ENCODE measurements at places on chromosomes 11 and 22. TPM values are rescaled to one million over a fixed set of nuclear protein-coding genes. Genes with fewer than 3 reads are reported as not detected.

DNA sequence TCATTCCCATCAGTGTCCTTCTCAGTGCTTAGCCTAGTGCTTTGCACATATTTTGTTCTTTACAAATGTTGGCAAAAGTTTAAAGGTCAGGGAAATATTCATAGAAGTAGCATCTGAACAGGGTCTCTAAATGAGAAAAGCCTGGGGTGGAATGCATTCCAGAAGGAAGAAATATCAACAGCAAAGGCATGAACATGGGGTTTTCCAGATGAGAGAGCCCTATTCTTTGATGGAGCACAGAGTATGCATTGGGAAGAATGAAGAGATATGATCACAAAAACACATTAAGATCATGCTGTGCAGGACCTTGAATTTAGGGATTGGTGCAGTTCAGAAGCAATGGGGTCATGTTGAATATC, 140.2 kb downstream of the SNX19 start:
- no peak for DNase-seq

DNA sequence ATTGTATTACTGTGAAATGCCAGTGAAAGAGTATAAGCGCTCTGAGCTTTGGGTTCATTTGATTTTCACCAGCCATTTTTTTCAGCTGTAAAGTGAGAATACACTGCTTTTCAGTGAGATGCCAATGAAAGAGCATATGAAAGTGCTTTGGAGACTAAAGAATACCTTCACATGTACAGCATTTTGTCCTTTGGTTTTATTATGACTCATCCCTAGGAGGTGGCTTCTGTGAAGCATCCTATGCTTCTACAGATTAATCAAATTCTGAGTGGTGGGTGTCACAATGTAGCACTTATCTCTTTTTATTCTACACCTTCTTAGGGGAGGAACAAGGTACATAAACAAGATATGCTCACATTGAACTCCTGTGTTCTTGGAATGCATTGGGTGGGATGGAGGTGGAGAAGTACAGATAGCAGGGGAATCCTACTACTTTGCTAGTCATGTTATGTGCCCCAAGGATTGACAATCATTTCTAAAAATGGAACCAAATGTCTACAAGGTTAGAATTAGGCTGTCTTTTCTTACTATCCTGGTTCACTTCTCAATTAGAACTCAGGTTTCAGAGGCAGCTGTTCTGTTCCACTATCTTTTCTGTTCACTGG, 18.7 kb downstream of the TRIM44 start:
- no peak for DNase-seq

LIPT2 gene
- 1.8 TPM for total RNA-seq

GRIA4 gene
- 0.43 TPM for total RNA-seq

DNA sequence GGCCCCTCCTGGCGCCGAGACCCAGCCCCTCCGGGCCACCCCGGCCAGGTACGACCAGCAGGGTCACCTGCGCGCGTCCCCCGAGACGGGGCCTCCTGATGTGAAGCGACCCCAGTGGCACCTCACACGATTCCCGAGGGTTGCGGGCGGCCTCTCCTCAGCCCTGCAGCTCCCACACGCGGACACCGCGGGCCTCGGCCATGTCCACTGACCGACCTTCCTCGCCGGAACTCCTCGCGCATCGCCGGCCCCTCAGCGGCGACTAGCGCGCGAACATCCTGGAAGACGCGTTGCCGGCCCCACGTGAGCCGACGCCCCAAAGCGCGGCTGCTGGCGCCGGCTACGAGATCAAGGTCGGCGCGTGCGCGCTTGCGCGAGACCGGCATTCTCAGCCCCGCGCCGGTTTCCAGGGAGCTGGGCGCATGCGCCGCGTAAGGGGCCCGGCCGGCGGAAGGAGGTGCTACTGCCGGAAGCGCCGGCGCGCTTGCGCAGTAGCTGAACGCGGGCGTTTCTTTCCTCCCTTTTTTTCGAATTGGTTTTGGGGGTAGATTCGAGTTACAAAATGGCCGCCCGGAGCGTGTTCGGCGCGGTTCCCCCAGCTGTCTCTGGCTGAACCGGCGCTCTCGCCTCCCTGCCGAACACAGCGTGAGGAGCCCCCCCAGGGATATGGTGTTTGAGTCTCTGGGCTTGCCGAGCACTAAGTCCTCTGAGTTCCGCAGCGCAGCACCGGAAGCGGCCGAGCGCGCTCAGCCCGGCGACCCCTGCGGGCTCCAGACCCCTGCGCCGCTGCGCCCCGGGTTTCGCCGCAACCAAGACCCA, at the start of gene NUP50:
NUP50 (plus strand) TSS at position 475 of the 819 bp plus-strand sequence. CDS start 4,253 bp downstream, outside the sequence.
- DNase-seq: peak; percentile 98

RAPSN gene
- total RNA-seq: 3.7 TPM

LDHAL6A gene
- total RNA-seq: not detected

DNA sequence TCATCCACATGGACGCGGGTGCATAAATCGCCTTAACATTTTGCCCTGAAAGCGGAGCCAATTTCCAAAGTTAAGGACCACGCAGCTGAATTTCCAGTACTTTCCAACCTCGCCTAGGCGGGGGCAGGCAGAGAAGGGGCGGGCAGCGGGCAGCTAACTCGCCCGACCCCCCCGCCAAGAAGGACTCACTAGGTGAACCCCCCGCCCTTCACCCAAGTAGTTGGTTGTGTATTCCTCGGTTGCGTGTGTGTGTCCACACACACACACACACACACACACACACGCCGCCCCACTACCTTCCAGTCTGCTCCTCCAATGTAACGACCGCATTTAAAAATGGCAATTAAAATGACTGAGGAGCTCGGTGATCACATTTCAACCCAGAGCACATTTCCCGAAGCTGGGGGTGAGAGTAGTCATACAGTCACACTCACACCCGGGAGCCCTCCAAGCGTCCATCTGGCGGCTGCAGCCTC, 1.4 kb downstream of the TENM4 start:
- no peak for DNase-seq

GRCh38 chr11:98136357-98136756, 884.4 kb upstream of the CNTN5 start:
- no peak for DNase-seq

KBTBD4 gene
- total RNA-seq: 14.3 TPM

GRCh38 chr11:117071344-117071787, 26.9 kb downstream of the SIK3 start:
- no peak for DNase-seq

DNA sequence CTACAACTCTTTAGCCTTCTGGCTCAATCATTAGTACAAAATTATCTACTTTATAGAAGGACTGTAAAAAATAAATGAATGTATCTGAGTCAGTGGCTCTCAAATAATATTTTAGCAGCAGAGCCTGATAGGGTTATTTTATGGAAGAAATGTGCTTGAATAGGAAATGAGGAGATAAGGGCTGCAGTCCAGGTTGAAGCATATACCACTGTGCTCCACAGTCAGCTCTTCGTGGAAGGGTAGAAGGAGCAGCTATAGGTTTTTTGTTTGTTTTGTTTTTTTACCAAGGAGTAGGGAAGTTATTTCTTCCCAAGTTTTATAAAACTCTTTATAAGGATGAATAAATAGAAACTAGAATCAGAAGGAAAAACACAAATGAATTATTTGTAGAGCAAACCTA, 242.0 kb downstream of the DLG2 start:
- DNase-seq: no peak

GRCh38 chr11:128522943-128523518, 64.3 kb downstream of the ETS1 start:
- DNase-seq: no peak

DNA sequence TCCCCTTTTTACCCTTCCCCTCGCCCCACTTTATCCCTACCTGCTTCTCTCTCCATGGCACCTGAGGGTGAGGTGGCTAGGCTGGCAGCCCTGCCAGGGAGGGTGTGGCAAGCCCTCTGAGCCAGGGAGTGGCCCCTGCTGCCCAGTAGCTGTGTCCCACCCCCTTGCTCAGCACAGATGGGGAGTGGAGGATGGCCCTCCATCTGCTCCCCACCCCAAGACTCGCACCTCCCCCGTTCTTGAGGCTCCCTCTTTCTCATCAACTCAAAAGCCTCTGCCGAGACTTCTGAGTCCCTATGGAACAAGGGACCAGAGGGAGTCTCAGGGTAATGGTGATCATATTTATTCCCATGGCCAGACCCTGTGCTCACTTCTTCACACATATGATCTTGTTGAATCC, 1.7 kb downstream of the TMEM151A start:
- no peak for DNase-seq

- no peak for DNase-seq
Measured at GRCh38 chr11:46234311-46234710, 43.2 kb upstream of the CREB3L1 start.

RAB38 gene
- 0.22 TPM for total RNA-seq

CABP4 gene
- 0.11 TPM for total RNA-seq

DNA sequence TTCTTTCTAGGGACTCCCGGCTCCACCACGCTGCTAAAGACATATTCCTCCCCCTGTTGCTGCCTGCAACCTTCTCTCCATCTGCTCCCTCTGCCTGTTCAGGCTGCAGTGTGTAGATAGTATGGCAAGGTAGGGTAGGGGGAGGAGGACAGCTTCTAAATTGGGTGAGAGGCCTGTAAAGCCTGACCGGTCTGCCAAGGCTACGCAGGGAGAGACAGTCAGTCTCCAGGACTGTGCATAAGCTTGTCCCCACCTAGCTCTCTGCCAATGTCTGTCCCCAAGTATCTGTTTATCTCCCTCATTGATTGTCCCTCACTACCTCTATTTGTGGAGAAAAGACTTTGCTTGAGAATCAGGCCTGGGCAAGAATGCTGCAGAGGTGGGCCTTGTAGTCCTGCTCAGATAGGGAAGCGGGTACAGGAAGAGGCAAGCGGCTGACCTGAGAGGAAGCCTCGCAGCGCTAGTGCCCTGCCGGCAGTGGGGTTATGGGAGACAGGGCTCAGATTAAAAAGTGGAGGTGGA, 871 bp upstream of the SEZ6L start:
- no peak for DNase-seq

GRCh38 chr11:2129699-2130366, 9.4 kb downstream of the IGF2 start:
- no peak for DNase-seq

GRCh38 chr11:103862802-103863174, 173.7 kb upstream of the DDI1 start:
- DNase-seq: no peak

HTR3A gene
- not detected for total RNA-seq

FXYD2 gene
- total RNA-seq: 1.6 TPM

DENND5A gene
- total RNA-seq: 132 TPM

APOA5 gene
- not detected for total RNA-seq

SEPTIN3 gene
- not detected for total RNA-seq

- DNase-seq: no peak
Measured at GRCh38 chr22:49308300-49308699, 519.4 kb downstream of the BRD1 start.

GRCh38 chr22:23152238-23153114, 7.2 kb downstream of the RAB36 start:
- no peak for DNase-seq

GRCh38 chr11:108697872-108698473, 33.1 kb downstream of the DDX10 start:
- DNase-seq: no peak

GRCh38 chr22:41561335-41561734, 525 bp downstream of the CSDC2 start:
- peak; percentile 80 for DNase-seq

NECTIN1 gene
- 10.4 TPM for total RNA-seq

DNA sequence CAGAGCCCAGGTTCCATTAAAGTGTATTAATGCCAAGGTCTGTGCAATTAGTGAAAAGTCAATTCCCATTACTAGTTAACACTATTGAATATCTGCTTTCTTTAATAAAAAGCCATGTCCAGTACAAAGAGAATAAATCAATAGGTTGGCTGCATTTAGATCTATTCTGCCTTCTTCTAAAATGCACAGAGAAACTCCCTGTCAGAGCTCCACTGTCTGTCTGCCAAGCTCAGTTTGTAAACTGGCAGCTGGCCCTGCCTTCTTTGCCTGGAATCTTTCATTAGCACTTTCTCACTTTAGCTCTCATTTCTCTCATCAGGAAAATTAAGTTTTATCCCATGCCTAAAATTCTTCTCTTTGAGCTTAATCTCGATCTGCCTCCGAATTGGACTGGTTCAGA, 35.6 kb downstream of the ARL14EP start:
- DNase-seq: no peak

IL17REL gene
- not detected for total RNA-seq

DNA sequence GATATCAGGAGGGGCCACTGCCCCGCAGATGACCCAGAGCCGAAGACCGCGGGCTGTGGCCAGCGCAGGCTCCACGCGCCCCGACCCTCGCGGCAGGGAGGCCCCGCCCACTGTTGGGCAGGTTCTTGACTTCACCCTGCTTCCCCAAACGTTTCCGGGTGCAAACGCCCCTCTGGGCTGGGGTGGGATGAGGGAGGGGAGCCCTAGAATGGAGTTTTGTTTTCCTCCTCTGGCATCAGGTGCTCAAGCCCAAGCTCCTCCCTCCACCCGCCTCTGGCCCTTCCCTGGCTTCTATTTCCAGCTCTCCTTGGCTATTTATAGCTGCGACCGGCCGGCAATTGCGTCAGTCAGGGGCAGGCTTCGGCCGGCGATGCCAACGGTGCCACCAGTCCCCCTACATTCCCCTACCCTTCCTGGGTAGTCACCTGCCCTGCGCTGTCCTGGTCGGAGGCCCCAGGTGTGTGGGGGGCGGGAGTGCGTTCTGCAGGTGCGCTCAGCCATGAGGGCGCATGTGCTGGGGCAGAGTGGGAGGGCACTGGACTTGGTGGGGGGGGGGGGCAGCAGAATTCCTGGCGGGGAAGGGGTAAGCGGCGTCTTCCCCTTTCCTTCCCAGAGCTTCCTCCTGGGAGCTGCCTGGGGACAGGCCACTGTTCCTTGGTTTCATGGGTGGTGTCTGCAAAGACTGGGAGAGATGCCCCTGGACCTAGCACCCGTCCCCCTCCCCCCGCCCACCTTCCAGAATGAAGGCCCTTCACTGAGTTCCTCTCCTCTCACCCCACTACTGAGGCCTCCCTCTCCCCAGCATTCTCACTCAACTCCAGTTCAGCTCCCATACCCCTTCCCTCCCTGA, 23.6 kb downstream of the DUSP8 start:
- peak; percentile 87 for DNase-seq
